Activated CD4-positive, alpha-beta T cell treated with anti-CD3 and anti-CD28 coated beads, Interleukin-2, Interleukin-4, amounts not matched to agents 100 ng/mL and 50 ng/mL, durations not matched to agents 16 hours and 8 hours (primary cell): ENCODE measurements at places on chromosomes 7 and 10.

GRCh38 chr10:62001898-62002297 is 100.4 kb downstream of the ARID5B start:
- peak; percentile 55 for DNase-seq

DNA sequence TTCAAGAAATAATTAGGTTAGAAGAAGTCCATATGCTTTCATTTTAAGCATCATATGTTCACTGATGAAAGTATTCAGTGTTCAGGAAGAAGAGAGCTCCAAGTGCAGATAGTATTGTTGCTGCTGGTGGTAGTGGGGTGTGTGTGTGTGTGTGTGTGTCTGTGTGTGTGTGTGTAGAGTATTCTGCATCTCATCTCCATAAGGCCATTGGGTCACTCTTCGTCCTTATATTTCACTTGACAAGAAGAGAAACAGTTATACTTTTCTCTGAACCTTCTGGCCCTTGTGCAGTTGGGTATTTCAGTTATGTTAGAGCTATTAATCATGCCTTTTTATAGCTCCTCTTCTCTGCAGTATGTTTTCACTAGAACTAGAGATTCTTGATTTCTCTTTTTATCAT is 26.2 kb downstream of the ADAM22 start:
- no peak for DNase-seq

DNA sequence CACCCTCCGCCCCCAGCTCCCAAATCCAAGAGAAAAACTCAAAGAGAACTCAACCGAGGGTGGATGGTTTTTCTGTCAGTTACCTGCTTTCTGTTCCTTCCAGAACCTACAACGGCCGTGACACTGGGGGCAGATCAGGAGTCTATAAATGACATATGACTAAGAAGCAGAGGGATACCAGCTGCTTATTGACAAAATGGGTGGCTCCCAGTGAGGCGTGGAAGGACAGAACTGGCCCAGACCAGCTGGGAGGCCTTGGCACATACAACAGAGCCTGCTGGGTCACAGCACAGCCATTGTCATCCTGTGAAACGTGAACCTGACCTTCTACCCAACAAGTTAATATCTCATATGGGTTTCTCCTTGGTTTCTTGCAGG is 84.3 kb upstream of the ADRB1 start:
- DNase-seq = no peak

DNA sequence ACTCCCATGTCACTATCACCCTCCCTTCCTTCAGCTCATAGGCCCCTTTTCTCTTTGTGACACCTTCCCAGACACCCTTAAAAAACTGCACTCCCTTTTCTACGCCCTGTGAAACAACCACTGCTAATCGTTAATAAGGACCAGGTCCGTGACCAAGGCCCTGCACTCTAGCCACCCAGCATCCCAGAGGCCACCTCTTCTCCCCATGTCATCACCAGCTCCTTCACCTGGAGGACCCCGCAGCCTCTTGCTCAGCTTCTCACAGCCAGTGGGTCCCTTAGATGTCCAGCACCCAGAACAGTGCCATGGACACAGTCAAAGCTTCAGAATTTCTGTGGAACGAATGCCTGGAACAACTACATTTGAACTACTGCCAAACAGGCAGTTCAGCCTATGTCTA is 2.3 kb downstream of the PARD3 start:
- DNase-seq = no peak

DNA sequence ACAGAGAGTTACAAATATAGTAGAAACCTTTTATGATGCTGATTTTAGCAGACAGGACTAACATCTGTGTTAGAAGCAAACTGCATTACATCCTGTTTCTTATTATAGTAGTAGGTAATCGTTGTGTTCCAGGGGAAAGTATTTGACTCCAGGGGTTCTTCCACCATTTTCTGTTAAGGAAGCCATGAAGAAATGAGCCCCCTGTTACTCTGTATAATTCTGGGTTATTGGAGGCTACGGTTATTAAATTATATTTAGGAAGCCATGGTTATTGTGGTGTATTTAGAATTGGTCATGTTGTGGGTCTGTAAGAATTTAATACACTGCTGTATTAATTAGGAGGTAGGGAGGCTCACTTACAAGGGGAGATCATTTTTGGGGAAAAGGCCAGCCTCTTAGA is 175.8 kb upstream of the AGK start:
- no peak for DNase-seq

- peak; percentile 73 for DNase-seq
These were observed 12.3 kb upstream of the SLC26A3 start for GRCh38 chr7:107815254-107815882.

GRCh38 chr7:133511708-133512107 is 258.8 kb downstream of the EXOC4 start:
- no peak for DNase-seq

DNA sequence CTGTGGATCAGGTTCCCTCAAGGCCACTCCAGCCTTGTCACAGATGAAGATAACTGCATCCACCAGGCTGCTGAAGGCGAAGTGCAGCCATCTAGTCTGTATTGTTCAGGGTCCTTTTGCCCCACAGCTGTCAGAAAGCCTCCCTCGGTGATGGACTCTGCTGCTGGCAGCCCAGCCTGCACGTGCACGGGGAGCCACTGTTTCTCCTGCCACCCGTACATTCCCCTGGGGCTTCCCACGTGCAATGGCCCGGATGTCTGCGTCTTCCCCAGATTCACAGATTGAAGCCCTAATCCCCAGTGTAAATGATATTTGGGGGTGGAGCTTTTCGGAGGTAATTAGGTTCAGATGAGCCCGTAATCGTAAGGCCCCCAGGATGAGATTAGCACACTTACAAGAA is 46.6 kb upstream of the VIPR2 start:
- no peak for DNase-seq

DNA sequence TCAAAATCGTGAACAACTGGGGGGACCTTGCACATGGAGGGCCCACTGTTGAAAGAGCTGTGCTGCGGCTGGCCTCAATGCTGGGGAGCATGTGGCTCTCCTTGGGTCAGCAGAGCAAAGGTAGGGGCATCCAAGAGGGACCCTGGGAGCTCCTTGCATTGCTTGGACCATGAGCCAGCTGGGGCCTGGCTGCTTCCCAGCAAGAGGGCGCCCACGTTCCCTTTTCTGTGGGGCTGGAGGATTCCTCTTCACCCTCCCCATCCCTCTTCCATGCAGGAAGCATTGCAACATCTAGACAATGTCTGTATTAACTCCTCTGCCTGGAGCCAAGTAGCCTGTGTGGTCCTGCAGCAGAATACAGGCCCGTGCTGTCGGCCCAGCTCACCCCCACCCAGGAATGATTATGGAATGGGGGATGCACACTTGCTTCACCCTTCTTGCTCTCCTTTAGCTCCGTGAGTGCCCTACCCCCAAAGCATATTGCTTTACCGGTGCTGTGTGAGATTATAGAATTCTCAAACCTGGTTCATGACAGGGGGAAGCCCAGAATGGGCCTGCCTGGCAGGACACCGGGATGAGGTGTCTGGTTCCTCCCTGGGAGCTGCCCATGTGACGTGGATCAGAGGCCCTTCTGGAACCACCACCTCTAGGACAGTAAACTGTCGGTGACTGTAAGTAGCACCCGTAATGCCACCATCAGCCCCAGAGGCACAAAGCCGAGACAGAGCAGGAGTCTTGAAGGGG is 61.9 kb downstream of the SYPL1 start:
- no peak for DNase-seq

- DNase-seq = no peak
These were observed 119.0 kb downstream of the FANK1 start for GRCh38 chr10:126015413-126015812.

DNA sequence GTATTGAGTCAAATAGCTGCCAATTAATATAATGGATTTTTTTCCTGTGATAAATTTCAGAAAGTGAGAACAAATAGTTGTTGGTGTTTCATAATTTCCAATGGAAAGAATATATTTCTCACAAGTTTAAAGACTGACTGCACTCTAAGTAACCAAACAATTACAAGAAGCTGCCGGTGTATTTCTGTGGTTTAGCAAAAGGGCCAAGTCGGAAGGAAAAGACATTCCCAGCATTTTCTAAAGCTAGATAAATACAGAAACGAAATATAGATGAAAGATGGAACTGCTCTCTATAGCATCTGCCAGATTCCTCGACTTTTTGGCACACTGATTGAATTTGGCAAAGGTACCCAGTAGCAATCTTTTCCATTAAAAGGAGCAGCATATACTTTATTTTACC is 92.7 kb upstream of the MKX start:
- DNase-seq = no peak

DNA sequence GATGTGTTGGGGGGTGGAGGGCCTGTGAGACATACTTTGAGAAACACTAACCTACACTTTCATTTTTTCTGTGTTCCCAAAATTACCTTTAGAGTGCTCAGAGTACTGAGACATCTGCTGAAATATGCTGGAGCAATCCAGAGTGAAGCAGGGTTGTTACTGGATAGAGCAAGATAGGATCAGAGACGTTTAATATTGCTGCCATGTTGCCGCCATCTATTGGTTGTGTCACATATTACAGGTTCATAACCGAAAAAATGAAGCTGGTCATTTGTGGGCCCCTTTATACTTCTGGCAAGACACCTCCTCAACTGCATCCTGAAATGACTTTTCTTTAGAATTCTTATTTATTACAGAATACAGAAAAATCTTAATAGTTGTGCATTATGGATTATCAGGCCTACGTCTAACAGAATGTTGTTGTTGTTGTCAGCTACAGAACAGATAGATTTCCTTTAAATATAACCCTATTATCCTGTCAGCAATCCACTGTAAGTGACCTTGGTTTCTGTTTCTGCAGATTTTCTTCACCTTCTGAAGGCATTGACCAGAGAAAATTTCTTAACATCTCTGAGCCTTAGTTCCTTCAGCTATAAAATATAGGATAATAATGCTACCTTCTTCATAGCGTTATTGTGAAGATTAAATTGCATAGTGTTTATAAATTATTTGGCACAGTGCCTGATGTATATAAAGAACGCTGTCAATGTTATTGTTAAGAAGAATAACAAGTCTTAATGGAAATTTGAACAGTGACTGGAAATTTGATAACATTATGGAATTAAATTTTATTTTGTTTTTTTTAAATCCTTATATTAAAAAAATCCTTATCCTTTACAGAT is 16.2 kb upstream of the DLD start:
- peak; percentile 67 for DNase-seq

- DNase-seq = no peak
These were observed 271.7 kb downstream of the BICC1 start for GRCh38 chr10:58784361-58784760.

DNA sequence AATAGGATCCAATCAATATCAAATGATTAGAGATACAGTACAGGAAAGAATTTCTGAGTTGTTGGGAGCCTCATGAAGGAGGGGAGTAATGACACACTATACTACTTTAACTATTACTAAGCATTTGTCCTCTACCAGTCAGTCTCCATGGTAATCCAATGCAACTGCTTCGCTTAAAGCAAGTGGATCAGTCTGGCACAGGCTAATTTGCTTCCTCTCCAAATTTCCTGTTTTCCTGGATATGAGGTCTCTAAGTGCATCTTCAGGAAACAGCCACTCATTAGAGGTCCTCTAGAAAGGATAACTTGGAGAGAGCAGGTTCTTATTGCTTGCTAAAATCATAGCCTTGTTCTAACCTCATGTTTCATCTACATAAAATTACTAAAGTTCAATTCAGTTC is 8.4 kb upstream of the SEPTIN7 start:
- DNase-seq = no peak

DNA sequence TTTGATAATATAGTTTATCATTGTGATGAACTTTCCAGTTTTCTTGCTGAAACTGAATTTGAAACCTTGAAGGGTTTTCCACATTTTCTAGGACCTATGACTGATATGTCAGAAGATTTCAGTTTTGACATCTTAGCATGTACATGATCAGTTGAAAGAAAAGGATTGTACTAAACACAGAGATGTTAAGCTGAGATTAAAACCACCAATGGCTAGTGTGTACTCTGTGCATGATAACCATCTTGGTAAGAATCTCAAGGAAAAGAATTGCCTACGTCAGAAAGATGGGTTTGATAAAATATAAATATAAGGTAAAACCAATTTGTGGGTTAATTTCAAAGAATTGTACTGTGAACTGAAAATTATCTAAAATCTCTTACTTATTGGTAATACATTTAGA is 776.4 kb downstream of the GATA3 start:
- DNase-seq = peak; percentile 6

GRCh38 chr10:123995461-123996131 is 97.8 kb downstream of the CHST15 start:
- DNase-seq = peak; percentile 16

DNA sequence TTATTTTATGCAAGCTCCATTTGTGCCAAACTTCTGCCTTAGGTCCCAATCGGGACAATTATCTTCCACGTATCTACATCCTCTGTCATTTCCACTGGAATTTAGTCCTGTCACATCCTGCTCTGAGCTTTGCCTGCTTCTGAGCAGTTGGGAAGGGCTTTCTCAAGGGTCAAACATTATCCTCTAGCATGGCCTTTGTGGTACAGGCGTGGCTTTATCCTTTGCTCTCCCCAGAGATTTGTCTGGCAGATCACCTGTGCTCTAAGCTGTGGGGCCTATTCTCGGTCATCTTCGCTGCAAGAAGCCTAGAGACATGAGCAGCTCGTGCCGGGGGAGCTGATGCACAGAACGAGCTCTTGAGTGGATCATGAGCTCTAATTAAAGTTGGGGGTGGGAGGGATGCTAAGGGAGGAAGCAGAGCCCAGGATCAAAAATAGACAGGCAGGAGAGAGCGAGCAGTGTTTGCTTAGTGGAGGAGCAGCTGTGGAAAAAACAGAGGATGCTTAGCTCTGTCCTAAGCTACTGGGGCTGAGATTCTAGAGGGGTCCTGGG is 19.8 kb upstream of the TMEM273 start:
- no peak for DNase-seq

- DNase-seq = no peak
These were observed 92.2 kb downstream of the SEMA3C start for GRCh38 chr7:80826520-80827238.

GRCh38 chr7:80478683-80479082 is 33.2 kb downstream of the GNAT3 start:
- no peak for DNase-seq

- DNase-seq = peak; percentile 26
These were observed 491 bp upstream of the AKAP9 start for GRCh38 chr7:91940171-91940570.

DNA sequence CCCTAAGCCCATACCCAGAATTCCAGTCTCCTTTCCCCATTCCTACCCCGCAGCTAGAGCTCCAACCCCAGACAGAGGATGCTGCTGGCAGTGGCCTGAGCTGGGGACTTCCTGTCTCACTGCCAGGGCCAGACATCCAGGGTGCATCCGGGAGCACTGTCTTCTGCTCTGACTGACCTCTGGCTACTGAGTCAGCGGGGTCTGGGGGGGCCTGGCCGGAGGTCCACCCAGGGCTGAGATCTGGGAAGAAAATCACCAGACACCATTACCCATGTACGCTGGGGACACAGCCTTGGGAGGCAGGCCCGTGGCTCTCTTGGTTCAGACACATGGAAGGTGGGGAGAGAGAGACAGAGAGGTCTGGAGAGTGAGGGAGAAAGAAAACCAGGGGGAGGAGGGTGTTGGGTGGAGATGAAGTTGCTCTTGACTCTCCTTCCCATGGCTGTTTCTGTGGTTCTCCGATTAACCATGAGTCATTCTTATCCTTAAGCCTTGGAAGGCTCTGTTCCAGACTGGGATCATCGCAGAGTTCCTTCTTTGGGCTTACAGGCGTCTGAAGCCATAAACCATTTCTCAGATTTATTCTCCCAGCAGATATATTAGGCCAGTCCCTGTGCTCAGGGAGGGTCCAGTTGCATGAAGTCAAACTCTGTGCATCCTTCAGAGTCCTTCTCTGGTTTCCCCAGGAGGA is 23.6 kb downstream of the TSPAN15 start:
- no peak for DNase-seq
